Panc1 (cell line): ENCODE measurements at places on chromosomes 7 and 10.

DNA sequence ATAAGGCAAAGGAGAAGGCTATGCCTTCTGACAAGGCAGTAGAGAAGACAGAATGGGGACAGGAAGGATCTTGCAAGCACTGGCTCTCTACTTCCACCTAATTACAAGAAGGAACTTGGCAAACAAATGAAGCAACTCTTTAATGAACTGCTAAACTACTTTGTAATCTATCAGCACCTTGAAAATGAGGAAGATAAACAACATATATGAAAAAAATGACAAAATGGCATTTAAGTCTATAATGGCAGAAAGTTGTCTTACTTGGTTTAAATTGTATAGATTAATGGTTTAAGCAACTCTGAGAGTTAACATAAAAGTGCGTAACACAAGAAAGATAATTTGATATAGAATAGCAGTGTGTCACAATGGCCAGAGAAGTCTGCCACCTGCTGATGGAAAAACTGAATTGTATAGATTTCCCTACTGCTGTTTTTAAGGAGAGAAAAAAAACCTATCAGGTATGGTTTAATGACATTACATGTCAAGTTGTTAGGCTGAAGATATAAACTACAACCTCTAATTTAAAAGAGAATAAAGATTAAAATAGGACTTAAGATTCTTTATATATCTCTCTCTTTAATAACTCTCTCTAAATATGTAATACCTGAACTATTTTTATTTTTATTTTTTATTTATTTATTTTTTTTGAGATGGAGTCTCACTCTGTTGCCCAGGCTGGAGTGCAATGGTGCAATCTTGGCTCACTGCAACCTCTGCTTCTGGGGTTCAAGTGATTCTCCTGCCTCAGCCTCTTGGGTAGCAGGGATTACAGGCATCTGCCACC, 11.8 kb downstream of the NT5C3A start:
- no peak for DNase-seq

- no peak for DNase-seq
Observed at GRCh38 chr7:32250471-32251260, 180.5 kb upstream of the PDE1C start.

GRCh38 chr10:13219685-13220670, 14.2 kb downstream of the UCMA start:
- DNase-seq, result peak; percentile 27

- no peak for DNase-seq
Observed at GRCh38 chr7:19405541-19405940, 260.3 kb upstream of the FERD3L start.

- no peak for DNase-seq
Observed at GRCh38 chr7:144087230-144087629, 1.2 kb downstream of the OR2A12 start.

GRCh38 chr10:121891103-121891502, 36.7 kb downstream of the ATE1 start:
- no peak for DNase-seq

DNA sequence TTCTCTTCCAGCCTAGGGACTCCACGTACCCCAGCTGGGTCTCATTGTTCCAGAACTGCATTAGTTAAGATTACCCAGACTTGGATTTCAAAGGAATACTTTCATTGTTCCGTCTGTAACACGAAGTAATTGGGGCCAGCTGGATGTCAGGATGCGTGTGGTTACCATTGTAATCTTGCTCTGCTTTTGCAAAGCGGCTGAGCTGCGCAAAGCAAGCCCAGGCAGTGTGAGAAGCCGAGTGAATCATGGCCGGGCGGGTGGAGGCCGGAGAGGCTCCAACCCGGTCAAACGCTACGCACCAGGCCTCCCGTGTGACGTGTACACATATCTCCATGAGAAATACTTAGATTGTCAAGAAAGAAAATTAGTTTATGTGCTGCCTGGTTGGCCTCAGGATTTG, 21.0 kb downstream of the LRRC17 start:
- no peak for DNase-seq

GRCh38 chr7:133076142-133076541, 5.7 kb downstream of the CHCHD3 start:
- no peak for DNase-seq

DNA sequence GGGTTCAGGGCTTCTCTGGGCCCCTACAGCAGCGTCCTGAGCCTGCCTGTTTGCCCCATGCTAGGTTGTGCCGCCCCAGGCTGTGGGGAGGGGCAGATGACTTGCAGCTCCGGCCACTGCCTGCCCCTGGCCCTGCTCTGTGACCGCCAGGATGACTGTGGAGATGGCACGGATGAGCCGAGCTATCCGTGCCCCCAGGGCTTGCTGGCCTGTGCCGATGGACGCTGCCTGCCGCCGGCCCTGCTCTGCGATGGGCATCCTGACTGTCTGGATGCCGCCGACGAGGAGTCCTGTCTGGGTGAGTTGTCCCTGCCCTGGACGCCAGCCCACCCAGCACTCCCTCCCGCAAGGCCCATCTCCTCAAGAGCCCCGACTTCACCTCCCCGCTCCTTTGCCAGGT, 15.7 kb upstream of the ZNF467 start:
- DNase-seq, result no peak

DNA sequence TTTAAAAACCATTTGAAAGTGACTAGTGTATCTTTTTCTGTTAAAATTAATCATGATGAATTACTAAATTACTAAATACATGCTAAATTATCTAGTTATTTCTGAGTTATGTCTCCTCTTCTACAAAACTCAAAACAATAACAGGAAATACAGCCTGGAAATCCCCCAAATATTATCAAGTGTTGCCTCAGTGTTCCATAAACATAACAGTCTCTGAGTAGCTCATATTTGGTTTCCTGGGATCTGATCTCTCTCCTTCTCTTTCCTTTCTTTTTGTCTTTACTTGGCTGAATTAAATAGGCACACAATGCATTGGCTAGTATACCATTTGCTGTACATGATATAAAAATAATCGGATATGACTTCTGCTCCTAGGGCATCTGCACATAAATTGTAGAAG, 277.6 kb upstream of the IGFBP3 start:
- no peak for DNase-seq

- DNase-seq, result no peak
Observed at GRCh38 chr10:6674291-6674690, 94.2 kb upstream of the PRKCQ start.

GRCh38 chr10:6050801-6051445, 11.2 kb downstream of the IL2RA start:
- peak; percentile 4 for DNase-seq

DNA sequence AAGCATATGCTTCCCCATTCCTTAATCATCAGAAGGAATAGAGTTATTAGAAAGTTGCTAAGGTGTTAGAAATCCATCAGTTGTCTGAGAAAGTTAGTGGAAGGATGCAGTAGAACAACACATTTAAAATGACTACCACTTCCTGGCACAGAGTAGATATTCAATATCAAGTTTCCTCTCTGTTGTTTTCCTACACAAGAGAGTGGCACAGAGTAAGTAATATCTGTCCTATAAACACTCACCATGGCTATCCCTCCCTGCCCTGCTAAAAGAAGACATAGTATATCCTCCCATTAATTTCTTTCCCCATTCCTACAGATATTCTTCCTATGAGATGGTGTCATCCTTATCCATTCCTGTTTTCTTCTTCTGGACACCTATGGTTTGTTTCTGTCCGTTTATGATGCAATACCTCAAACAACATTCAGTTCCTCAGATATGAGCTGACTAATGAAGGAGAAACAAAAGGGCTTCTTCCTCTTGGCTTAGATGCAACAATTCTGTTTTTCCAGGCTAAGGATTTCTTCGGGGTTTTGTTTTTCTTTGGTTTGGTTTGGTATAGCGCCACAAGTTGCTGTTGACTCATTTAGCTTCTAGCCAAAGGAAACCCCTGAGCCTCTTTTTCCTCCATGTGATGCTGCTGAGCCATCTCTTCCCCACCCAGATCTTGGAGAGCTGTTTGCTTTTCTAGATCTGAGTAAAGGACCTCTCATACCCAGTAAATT, 32.9 kb upstream of the BPGM start:
- DNase-seq, result peak; percentile 97

DNA sequence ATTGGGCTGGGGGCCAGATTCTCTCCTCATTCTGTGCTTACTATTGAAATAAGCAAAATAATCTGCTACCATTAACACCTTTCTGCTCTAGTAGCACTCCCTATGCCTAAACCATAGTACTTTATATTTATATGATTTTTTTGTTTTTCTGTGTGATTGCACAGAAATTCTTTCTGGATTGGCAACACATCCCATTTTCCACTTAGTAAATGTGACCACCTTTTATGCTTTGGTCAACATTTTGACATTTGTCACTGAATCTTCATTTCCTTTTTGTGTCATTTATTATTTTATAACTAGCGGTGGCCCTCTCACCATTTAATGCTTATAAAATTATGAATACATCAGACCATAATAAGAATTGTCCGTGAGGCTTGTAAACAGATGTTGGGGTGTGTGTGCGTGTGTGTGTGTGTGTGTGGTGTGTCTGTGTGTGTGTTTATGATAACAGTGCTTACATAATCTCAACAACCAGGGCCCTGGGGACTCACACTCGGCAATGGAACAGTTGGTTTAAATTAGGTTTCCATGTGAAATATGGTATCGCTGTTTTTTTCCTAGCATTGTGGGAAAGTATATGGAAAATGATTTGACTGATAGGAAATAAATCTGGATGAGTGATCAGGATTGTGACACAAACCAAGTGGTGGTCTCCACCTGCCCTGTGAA, 138.9 kb downstream of the NOC3L start:
- no peak for DNase-seq

DNA sequence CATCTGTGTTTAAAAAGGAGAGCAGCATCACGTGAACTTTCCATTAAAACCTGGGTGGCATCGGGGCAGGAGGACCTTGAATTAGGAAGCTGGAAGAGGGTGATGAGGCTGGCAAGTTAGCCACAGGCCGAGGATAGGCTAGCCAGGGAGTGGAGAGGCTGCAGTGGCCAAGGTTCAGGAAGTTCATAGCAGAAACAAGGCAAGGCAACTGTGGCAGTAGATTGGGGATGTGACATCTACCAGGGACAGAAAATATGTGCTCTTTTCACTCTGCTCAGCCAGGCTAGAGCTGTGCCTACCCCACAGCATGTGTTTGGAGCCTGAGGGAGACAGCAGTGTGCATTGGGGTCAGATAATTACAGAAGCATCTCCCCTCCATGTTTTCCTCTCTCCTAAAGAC, 2.2 kb upstream of the INPP5F start:
- no peak for DNase-seq

- no peak for DNase-seq
Observed at GRCh38 chr7:36949711-36950600, 225.7 kb upstream of the AOAH start.

- DNase-seq, result peak; percentile 27
Observed at GRCh38 chr10:80260295-80261243, 28.9 kb downstream of the MAT1A start.

GRCh38 chr7:139482662-139483466, 609 bp downstream of the KLRG2 start:
- DNase-seq, result no peak

- no peak for DNase-seq
Observed at GRCh38 chr7:23514755-23515154, 17.0 kb downstream of the TRA2A start.

- no peak for DNase-seq
Observed at GRCh38 chr10:100895896-100896295, 16.9 kb upstream of the SLF2 start.

DNA sequence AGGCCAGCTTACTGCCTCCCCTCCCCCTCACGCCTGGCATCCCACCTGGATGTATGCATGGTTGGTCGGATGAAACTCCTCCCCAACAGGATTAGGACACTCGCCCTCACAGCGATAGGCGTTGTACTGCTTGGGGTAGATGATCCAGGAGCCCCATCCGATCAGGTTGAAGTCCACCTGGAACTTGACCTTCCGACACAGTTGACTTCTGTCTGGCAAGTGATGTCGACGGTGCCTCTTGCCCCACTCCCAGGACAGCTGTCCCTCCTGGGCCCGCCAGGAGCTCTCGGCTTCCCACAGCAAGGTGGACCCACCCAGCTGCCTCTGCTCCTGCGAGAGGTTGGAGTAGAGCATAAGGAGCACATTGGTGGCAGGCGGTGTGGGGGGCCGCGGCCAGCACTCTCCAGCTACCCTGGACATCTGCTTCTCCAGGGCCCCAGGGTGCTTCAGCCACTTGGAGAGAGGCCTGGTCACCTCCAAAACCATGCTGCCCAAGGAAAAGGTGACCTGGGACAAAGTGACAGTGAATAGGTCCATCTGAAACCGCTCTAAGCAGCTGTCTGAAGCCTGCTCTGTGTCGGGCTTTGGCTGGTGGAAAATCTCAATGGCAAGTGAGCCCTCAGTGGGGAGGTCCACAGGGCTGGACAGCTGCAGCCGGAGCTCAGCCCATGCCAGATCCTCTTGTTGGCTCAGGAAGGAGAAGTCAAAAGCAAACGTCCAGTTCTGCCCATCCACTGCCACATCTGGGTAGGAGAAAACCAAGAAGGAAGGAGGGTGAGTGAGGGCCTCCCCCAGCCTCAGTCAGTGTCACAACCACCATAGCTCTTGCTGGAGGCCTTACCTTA, 6.0 kb downstream of the NODAL start:
- DNase-seq, result no peak

- DNase-seq, result no peak
Observed at GRCh38 chr10:1339396-1339795, 283.2 kb downstream of the WDR37 start.

GRCh38 chr10:75121322-75121721, 9.9 kb downstream of the SAMD8 start:
- no peak for DNase-seq

DNA sequence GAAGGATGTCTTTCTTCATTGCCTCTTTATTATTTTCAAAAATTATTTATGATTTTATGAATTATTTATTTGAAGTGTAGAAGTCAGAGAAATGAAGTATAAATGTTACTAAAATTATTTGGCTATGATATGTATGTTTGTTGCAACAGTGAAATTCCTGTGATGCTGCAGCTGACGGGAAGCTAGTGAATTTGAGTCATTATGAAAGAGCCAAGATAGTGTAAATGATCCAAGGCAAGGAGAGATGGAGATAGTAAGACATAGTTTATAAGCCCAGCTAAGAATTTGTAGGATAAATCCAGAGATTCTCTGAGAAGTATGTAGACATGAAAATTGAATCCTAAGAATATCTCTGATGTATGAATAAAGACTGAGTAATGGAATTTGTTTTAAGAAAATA, 30.8 kb downstream of the CASD1 start:
- DNase-seq, result no peak

- no peak for DNase-seq
Observed at GRCh38 chr7:101210143-101210542, 7.2 kb downstream of the PLOD3 start.

DNA sequence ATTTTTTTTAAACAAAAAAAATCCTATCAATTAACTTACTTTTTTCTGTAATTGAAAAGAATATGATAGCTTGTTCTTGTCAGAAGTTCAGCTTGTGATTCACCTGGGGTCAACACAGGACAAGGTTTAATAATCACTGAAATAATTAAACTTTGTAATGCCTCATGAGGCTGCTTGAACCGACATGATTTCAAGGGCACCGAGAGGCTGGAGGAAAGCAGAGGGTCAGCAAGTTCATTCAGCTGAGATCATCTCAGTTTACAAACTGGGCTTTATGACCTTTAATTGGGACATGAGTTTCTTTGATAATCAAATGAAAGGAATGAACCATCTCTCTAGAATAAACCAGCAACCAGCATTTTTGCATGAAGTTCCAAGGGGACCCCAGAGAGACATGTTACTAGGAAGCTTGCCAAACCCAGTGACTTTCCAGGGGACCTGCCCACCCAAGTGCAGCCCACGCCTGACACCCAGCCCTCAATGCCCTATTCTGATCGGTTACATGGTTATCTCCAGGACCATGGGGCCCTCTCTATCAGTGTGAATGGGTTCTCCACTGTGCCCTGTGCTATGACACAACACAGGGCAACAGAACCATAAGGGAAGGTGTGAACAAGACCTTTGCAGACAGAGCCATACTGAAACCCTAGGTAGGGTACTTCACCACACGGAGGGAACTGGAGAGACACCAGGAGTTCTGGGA, 7.8 kb upstream of the CYP3A4 start:
- DNase-seq, result no peak

- no peak for DNase-seq
Observed at GRCh38 chr7:137538361-137538762, 194.8 kb upstream of the PTN start.
